Lung (tissue), 17 donors: ENCODE measurements at places on chromosomes 3 and 15. TPM values are rescaled to one million over a fixed set of nuclear protein-coding genes. Genes with fewer than 3 reads are reported as not detected.
A peak's percentile ranks its signal among the peaks of the same experiment; 100 is the strongest.

DNA sequence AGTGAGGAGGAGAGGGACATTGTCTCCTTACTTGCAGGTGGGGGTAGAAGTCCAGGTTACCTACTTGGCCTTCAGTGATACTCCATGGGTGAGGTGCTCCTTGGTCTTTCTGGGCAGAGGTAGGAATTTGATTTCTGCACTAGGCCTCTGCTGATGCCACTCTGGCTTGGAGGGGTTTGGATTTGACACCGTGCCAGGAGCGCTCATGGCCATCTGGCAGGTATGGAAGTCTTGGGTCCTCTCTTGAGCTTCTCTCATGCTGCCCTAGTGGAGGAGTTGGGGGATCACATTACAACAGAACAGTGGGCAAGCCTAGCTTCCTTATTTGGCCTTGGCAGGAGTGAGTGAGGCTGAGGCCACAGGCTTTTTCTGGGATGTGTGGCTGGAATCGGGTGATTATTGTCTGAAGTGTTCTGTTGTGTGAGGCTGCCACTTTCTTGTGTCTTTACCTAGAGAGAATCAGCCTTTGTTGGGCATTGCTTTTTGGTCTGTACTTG is 525.0 kb downstream of the GABRG3 start:
- H3K36me3 ChIP-seq: no peaks in the 10 kb centered on the region
- no peaks in the 10 kb centered on the region for H3K27me3 ChIP-seq
- no peak for DNase-seq

DNA sequence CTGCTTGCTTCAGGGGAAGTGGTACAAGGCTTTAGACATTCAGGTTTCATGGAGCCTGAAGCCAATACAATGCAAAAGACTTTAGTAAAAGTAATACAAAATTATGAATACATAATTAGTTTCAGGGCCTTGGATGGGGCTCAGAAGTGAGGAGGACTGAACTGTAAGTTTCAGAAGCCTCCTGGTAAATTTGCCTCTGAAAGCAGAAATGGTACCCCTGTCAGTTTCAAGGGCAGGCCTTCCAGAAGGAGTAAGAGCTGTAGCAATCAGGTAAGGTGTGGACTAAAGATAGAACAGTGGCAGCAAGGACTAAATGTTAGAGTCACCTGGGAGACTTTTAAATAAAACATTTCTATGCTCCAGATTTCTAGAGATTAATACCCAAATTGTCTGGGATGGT is 402.5 kb upstream of the GOLIM4 start:
- no peaks in the 10 kb centered on the region for H3K27me3 ChIP-seq
- no peak overlapping the region for H3K4me3 ChIP-seq
- H3K27ac ChIP-seq: no peak overlapping the region
- H3K4me1 ChIP-seq: no peaks in the 10 kb centered on the region
- DNase-seq: no peak

DNA sequence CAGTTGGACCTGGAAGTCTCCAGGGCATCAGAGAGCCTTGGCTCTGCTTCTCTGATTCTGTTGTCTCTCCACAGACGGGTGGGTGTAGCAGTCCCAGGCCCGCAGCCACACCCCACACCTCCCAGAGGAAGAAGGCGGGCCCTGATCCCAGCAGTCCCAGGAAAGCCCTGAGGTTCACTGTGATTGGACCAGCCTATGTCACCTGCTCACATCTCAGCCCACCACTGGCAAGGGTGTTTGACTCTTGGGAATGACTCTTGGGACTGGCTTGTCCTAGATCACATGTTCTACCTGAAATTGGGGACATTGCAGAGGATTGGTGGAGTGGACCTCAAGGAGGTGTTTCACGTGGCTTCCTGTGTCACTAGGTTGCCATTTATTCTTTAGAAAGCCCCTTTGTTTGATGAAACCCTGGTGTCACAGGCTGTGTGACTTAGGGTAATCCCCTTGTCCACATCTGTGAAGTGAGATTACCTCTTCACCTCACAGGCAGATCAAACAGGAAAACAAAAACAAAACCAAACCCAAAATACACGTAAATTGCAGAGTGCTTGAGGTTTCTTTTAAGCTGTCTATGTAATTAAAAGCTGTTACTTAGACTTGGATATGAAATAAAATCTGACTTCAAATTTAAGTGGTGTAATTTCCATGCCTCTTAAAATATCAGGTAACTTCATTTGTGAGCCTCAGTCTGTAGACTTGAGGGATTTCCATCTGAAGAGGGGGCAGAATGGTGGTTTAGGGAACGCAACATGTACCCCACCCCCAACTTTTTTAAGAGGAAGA is 26.7 kb downstream of the FLNB start:
- no peaks in the 10 kb centered on the region for H3K36me3 ChIP-seq
- no peak for DNase-seq
- no peak overlapping the region for H3K4me3 ChIP-seq
- no peaks in the 10 kb centered on the region for H3K27me3 ChIP-seq
- H3K4me1 ChIP-seq: peaks cover 12% of the 10 kb centered on the region

DNA sequence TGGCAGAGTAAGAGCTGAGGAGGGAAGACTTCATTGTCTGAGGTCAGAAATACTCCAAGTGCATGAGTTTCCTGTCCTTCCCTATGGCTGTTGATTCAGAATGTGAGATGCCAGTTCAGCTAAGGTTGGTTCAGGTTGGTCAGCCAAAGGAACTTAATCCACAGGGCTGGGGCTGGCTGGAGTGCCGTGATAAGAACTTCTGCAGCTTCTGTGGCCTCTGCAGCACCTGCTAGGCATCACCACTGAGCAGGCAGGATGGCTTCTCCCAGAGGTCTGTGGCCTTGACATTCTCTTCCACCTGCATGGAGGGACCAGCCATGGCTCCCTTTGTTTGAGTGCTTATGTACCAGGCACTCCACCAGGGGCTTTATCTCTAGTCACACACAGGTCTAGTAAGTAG is 109.5 kb upstream of the PLXNA1 start:
- H3K4me3 ChIP-seq: no peak overlapping the region
- no peaks in the 10 kb centered on the region for H3K4me1 ChIP-seq
- H3K27ac ChIP-seq: no peak overlapping the region
- no peaks in the 10 kb centered on the region for H3K27me3 ChIP-seq

GRCh38 chr3:34035775-34036174 is 237.3 kb downstream of the PDCD6IP start:
- no peaks in the 10 kb centered on the region for H3K27me3 ChIP-seq
- no peak overlapping the region for H3K4me3 ChIP-seq
- H3K36me3 ChIP-seq: no peaks in the 10 kb centered on the region
- H3K27ac ChIP-seq: no peak overlapping the region

- H3K27ac ChIP-seq: no peak overlapping the region
- peak; percentile 20 for DNase-seq
- no peak overlapping the region for H3K4me3 ChIP-seq
- no peaks in the 10 kb centered on the region for H3K27me3 ChIP-seq
These were observed 199.8 kb upstream of the RGMA start for GRCh38 chr15:93288728-93289294.

GRCh38 chr3:27452368-27453090 is 31.7 kb downstream of the SLC4A7 start:
- no peak overlapping the region for H3K27ac ChIP-seq
- no peak overlapping the region for H3K4me3 ChIP-seq
- DNase-seq: no peak

- H3K27ac ChIP-seq: no peak overlapping the region
- no peak overlapping the region for H3K4me3 ChIP-seq
- H3K36me3 ChIP-seq: peaks cover 13% of the 10 kb centered on the region
- no peaks in the 10 kb centered on the region for H3K4me1 ChIP-seq
- DNase-seq: no peak
These were observed 160.7 kb downstream of the PDE8A start for GRCh38 chr15:85142312-85142711.

Gene IVD
- total RNA-seq: 87.8 TPM

Gene WDR49
- 17.6 TPM for total RNA-seq

Gene ARRDC4
- total RNA-seq: 20.2 TPM

Gene PTX3
- total RNA-seq: 4.1 TPM
